ENCODE measurements at places on chromosomes 6 and 20. TPM values are rescaled to one million over a fixed set of nuclear protein-coding genes. Genes with fewer than 3 reads are reported as not detected.

The ULBP1 gene
- total RNA-seq, result 0.64 TPM

- H3K36me3 ChIP-seq, result peaks cover 35% of the 10 kb centered on the region
- no peak for DNase-seq
- no peak overlapping the region for H3K4me3 ChIP-seq
- H3K27me3 ChIP-seq, result no peaks in the 10 kb centered on the region
- H3K27ac ChIP-seq, result no peak overlapping the region
Observed at GRCh38 chr20:16299897-16300296, 273.4 kb downstream of the KIF16B start.

GRCh38 chr6:71886184-71887005 lies at the start of gene RIMS1:
RIMS1 (plus strand) TSS chr6:71886550; CDS start chr6:71887024, 474 bp downstream.
- H3K36me3 ChIP-seq, result no peaks in the 10 kb centered on the region
- H3K4me1 ChIP-seq, result no peaks in the 10 kb centered on the region
- peak within 1 kb of the TSS; percentile 89 for H3K4me3 ChIP-seq
- no peak within 1 kb of the TSS for H3K27ac ChIP-seq
- H3K27me3 ChIP-seq, result peaks cover 40% of the 10 kb centered on the region

DNA sequence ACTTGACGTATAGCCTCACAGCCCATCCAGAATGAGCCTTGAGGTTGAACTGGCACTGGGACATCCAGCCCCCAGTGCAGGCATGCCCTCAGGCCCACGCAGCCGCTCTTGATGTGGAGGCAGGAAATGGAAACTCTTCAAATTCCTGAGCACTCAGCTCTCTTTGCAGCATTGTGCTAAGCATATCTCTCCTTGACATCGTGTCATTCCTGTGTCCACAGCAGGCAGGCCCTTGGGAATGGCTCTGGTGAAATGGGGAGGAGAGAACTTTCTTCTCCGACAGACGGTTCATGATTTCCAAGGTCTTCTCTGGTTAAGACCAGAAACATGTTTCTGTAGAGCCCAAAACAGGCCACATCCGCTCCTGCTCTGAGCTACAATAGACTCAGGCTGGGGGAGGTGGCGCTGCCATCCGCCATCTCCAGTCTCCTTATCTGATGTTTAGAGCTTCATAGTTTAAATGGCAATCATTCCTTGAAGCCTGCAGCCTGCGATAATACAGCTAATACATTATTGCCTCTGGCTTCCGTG lies 248.8 kb downstream of the CDH4 start:
- DNase-seq, result no peak
- peak overlapping the region; percentile 25 for H3K27ac ChIP-seq
- H3K4me3 ChIP-seq, result no peak overlapping the region
- peaks cover 20% of the 10 kb centered on the region for H3K36me3 ChIP-seq
- H3K4me1 ChIP-seq, result peaks cover 52% of the 10 kb centered on the region
- peaks cover 21% of the 10 kb centered on the region for H3K27me3 ChIP-seq

DNA sequence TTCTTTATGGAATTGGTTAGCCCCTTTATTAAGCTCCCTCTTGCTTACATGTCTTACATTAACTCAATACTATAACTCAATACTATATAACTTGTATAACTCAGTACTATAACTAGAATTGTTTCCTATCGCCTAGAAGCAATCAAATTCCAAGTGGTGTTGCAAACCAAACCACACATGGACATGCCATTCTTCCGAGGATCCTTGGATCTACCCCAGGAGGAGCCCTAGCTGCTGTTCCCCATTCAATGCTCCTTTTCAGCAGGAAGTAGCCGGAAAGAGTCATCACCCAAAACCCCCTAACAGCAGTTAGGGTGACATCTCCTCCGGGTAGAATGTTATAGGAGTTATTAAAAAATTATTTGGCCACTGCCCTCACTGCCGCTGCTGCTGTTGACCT lies 40.5 kb downstream of the PLN start:
- no peaks in the 10 kb centered on the region for H3K36me3 ChIP-seq
- DNase-seq, result no peak
- H3K27ac ChIP-seq, result no peak overlapping the region

DNA sequence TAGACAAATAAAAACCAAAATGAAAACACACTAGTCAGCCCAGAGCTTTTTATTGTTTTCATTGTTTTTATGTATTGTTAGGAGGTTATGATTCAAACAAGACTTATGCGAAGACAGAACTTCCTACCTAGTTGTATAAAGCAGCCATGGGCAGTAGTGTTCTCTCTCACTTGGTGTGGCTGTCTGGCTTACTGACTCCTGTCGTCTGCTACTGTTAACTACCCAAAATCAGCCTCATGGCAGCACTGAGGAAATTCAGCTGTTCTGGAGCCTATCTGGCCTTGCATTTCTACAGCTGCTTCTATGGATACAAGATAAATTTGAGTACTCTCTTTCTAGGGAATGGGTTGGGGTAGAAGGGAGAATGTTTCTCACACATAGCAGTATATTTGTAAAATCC lies 20.4 kb downstream of the VTA1 start:
- no peak overlapping the region for H3K4me3 ChIP-seq
- DNase-seq, result no peak
- no peak overlapping the region for H3K27ac ChIP-seq
- H3K4me1 ChIP-seq, result peaks cover 13% of the 10 kb centered on the region

- H3K27ac ChIP-seq, result no peak overlapping the region
- no peaks in the 10 kb centered on the region for H3K36me3 ChIP-seq
- DNase-seq, result no peak
Observed at GRCh38 chr6:24223115-24223919, 97.3 kb downstream of the NRSN1 start.

DNA sequence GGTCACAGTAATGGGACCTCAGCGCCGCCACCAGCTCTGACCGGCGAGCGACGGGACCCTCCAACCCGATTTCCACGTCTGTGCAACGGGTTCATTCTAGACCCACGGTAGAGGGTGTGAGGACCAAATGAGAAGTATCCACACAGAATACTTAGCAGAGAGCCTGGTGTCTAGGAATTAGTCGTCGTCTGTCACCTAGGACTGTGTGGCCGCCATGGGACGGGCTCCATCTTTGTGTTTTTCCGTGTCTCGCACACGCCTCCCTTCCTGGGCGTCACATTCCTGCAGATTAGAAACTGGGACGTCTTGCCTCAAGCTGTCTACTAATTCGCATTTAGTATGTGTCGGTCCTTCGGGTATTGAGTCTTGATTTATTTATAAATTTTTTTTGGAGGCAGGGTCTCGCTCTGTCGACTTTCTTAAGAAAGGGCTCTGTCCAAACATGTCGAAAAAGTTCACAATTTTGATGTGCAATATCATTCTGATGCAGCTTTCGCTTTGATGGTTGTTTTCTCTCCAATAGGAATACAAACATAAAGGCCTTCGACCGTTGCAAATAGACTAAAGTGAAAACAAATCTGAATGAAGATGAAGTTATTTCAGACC lies 563 bp downstream of the MGME1 start:
- peaks cover 54% of the 10 kb centered on the region for H3K4me1 ChIP-seq
- H3K36me3 ChIP-seq, result peaks cover 51% of the 10 kb centered on the region
- peak overlapping the region; percentile 99 for H3K27ac ChIP-seq

- H3K27ac ChIP-seq, result no peak overlapping the region
- H3K4me1 ChIP-seq, result peaks cover 27% of the 10 kb centered on the region
- no peak overlapping the region for H3K4me3 ChIP-seq
- peaks cover 20% of the 10 kb centered on the region for H3K27me3 ChIP-seq
Observed at GRCh38 chr6:33828764-33829731, 25.2 kb upstream of the MLN start.
